ENCODE measurements at places on chromosomes 6 and 20.

- no peak for DNase-seq
These were observed 302.1 kb downstream of the ZNF217 start for GRCh38 chr20:53291548-53291947.

- DNase-seq, result no peak
These were observed 148.6 kb downstream of the LRRC1 start for GRCh38 chr6:53943395-53943794.

DNA sequence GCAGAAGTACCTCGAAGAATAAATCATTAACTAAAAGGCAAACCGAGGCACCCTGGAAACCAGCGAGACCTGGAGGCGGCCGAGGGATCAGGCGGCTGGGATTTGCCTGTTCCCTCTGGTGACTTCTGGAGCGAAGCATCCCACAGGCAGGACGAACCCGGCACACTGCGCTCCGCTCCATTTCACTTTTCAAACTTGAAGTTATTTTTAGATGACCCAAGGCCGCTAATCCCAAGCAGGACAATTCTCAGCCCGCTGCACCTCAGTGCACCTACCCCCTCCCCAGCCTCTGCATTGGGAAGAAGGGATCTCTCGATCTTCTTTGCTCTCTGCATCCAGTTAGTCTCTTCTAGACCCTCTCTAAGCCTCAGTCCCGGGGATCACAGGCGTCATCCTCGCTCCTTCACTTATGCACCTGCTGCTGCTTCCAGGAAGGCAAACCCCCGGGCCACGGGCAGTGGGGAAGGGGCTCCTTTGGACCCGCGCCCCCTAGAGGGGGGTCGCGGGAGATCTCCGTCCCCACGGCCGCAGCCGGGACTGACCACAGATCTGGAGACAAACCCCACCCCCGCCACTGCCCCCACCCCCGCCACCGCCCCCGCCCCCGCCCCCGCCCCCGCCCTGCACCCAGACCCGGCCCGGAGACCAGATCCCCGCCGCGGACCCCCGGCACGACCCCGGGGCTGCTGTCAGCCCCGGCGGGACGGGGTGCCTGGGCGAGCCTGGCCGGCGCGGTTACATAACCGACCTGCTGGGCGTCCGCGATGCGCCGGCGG lies 636 bp downstream of the RCAN2 start:
- DNase-seq, result no peak

GRCh38 chr6:149114167-149114566 lies 203.3 kb upstream of the TAB2 start:
- no peak for DNase-seq

- DNase-seq, result no peak
These were observed 20.7 kb upstream of the DST start for GRCh38 chr6:56663344-56663743.

- DNase-seq, result no peak
These were observed 184.3 kb downstream of the JARID2 start for GRCh38 chr6:15430186-15430585.

DNA sequence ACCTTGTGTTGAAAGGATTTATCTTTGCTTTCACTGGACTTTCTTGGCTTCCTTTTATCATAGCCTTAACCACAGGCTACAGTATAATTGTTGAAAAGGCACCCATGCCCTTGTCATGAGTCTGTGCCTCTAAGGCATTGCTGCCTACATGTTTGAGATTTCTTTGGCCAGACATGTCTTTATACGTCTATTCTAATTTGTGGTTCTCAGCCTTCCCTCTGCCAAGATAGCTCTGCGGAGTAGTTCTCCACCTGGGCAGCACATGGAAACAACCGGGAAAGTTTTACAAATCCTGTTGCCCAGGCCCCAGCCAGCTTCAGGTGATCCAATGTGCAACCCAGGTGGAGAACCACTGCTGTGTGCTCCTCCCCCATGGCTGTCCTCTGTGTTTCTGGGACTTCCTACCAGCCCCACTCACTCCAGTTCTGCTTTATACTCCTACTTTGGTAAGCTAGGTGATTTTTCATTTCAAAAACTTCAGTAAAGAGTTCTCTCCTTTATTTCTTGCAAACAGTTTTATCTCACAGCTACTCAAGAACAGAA lies 159.6 kb upstream of the MYLIP start:
- no peak for DNase-seq

- DNase-seq, result no peak
These were observed 8.5 kb downstream of the TP53INP2 start for GRCh38 chr20:34712525-34713192.

GRCh38 chr20:54510541-54511129 lies 35.2 kb downstream of the DOK5 start:
- no peak for DNase-seq

DNA sequence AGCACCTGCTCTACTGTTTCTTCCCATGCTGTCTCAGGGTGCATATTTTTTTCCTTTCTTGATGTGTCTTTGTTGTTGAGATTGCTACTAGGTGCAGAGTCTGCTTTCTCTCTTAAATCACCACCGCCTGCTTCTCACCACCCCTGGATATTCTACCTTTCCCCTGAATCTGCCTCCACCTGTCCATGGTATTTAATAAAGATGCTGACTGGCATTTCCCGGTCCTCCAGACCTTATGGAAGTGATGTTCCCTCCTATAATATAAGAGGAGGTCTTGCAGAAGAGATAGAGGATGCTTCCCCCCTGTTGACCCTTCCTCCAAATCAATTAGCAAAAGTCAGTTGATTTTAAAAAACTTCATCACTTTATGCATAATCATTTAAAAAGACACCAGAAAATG lies 107.9 kb upstream of the IYD start:
- DNase-seq, result no peak

- DNase-seq, result no peak
These were observed 166.0 kb downstream of the RALGAPA2 start for GRCh38 chr20:20546402-20546801.

GRCh38 chr6:43447604-43448003 lies 7.7 kb downstream of the DLK2 start:
- DNase-seq, result no peak

DNA sequence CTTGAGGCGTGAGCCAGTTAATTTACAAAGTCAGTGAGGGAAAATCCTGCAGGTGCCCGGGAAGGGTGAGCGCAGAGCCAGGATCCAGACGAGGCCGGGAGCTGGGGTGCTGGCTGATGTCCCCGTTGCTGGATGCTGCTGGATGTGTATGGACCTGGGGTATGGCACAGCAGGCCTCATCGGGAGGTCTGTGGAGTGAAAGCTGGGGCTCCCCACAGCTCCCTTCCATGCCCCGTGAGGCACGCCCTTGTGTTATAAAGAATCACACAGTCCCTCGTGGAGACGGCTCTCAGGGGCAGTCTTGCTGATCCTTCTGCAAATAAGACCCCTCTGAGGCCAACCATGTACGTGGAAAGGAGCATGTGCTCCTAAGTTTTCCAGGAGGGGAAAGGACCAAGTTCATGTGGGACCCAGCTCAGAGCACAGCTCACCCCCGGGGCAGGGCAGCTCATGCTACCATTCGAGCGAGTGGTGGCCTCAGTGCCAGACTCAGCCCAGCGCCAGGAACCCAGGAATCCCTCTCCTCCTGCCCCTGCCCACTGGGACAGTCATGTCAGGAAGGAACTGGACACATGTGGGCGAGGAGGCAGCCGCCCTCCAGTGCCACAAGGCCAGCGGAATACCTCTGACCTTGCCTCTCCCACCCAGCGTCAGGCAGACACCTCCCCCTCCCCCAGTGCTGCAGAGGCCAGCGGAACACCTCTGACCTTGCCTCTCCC lies 97.5 kb downstream of the CDH4 start:
- no peak for DNase-seq

DNA sequence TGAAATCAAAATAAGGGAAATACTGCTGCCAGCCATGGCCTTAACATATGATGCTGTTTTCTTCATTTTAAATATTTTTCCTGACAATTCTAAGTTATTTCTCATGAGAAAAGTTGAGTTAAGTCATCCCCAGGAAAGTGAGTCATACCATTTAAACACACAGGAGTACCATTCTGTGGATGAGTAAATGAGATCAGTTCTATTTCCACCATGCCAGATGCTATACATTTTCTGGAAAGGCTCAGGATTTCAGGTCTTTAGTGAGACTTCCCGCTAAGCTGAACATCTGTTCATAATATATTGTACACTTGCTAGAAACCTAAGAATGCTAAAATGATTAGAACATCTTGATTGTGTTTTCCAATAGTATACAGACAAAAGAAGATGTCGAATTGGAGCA lies 256.2 kb upstream of the MANEA start:
- no peak for DNase-seq

DNA sequence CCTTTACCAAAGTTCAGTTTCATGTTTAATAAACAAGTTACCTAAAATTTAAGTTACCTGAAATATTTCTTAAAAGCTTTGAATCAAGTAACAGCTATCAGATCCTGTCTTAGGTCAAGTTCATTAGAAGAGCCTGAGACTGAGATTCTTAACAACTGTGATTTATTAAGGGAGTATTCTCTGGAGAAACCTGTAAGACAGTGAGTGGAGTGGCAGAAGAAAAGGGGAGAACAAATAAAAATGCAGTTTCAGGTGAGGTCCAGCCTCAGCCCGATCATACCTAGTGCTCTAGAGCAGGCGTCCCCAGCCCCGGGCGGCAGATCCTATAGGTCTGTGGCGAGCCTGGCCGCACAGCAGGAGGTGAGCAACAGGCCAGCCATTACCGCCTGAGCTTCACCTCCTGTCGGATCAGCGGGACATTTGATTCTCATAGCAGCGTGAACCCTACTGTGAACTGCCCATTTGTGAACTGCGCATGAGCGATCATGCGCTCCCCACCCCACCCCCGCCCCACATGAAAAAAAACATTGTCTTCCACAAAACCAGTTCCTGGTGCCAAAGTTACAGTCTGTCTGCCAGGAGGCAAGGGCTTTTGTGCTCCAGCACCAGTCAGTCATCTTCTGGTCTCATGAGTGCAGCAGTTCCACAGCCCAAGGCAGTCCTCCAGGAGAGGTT lies 59.2 kb upstream of the ADGRB3 start:
- no peak for DNase-seq

DNA sequence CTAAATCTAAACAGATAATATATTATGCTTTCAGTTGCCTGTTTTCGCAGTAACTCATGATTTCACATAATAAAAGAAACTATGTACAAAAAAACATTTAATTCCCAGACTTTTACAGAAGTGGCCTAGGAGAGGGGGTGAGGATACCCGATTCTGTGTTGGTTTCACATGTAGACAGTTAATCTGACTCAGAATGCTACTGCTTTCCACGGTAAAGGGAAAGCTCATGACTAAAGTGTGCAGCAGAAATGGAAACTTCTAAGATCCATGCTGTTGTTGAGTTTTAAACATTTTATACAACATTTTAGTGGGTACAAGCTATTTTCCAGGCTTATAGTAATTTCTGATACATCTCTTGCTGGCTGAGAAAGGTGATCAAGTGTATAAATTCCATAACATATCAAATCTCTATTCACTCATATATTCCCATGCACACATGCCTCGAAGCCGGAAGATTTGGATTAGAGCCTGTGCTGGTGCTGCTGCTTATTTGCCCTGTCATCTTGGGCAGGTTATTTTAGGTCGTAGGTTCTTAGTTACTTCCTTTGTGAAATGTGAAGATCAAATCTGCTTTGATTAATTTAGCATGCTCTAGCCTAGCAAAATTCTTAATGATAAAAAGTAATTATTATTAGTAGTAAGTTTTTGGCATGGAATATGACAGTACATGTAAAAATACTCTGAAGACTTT lies 896.7 kb upstream of the MAP3K7 start:
- DNase-seq, result no peak

DNA sequence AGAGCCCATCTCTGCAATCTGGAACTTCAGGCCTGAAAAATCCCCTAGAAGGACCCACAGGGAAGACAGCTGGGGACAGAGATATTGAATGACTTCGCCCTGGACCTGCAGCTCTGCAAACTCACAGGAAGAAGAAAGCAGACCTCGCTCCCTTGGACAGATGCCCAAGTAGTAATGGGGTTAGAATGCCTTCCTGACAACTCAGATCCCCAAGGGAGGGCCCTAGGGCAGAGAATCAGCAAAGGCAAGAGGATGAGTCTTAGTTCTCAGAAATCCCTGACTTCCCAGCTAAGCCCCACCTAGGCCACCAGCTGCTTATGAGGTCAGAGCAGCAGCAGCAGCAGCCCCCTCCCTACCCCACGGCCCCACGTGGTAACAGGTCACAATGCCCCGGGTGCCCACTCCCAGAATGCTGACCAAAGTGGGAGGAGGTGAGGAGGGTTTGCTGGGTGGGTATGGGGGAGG lies at the start of gene C20orf141:
C20orf141 (plus strand) TSS at position 401 of the 465 bp plus-strand sequence. CDS start 198 bp downstream, outside the sequence.
- DNase-seq, result no peak

DNA sequence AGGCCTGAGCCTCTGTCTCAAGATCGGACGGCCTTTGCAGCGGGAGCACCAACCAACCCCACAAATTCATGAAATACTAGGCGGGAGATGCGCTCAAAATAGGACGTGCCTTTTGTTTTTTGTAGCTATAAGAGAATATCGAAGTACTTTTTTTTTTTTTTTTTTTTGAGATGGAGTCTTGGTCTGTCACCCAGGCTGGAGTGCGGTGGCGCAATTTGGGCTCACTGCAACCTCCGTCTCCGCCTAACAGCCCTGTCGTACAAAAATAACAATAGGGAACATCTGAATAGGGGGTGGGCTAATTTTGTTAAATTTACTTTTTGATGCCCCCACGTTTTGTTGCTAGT lies 5.9 kb upstream of the TUBB2A start:
- DNase-seq, result no peak

GRCh38 chr20:14832630-14833029 lies 495.2 kb upstream of the FLRT3 start:
- DNase-seq, result no peak

DNA sequence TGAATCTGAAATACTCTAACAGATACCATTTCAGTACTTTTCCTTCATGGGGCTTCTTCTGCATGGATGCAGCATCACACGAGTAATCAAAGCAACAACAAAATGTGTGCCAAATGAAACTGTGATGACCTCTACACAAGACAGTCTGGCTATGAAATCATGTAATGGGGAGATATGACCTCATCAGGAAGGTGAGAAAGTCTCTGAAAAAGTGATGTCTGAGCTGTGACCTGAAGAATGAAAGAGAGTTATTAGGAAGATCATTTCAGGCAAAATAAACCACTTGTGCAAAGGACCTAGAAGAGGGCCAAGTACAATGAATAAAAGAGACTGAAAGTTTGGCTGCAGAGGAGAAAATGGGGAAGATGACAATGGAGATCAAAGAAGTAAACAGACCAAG lies 182.8 kb downstream of the PTPRK start:
- no peak for DNase-seq

DNA sequence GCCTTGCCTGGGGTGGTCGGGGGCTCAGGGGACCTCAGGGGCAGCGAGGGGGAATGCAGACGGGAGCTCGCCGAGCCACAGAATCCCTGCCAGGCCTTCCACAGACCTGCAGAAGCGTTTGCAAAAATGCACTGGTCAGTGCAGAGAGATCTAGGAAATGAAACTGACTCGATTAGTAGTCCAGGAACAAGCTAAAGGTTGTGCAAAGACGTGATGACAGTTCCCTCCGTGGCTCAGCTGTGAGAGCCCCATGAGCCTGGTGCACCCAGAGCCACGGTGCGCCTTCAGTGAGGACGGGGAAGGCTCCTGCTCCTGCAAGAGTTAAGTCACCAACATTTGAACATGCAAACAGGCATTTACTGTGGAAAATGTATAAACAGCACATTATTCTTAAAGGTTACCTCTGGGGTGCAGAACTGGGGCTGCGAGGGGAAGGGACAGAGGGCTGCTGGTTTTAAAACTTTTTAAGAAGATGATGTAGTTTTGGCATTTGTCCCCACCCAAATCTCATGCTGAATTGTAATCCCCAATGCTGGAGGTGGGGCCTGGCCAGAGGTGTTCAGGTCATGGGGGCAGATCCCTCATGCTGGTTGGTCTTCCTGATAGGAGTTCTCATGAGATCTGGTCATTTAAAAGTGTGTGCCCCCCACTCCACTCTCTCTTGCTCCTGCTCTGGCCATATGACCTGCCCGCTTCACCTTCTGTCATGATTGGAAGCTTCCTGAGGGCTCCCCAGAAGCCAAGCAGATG lies 147.3 kb downstream of the DLL1 start:
- no peak for DNase-seq

Measured in T-helper 9 cell (primary cell).